ENCODE measurements at places on chromosomes 7 and 10.
A peak's percentile ranks its signal among the peaks of the same experiment; 100 is the strongest.

DNA sequence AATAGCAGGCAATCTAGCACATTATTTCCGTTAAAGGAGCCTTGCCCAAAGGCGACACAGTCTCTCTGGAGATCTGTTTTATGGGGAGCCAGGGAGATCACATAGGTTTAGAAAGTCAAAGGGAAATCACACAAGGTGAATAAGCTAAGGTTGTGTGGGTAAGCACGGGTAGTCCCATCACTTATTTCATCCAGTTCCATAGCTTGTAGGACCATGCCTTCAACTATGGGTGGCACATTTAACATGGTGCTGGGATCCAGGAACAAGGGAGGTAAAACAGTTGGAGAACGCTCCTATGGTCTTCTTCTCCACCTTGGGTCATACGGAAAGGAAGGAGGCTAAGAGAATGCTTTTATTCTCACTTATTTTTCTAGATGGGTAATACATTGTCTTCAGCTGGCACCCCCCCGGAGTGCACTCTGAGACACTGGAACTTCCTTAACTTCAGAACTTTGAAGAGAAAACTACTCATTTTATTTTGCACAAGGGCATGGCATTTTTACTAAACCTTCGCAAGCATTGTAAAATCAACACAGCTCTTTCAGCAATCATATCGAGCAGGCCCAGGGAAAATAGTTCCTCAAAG, 435.4 kb downstream of the KIF20B start:
- peak; percentile 13 for DNase-seq

GRCh38 chr10:131519723-131520605, 208.4 kb upstream of the TCERG1L start:
- DNase-seq, result no peak

DNA sequence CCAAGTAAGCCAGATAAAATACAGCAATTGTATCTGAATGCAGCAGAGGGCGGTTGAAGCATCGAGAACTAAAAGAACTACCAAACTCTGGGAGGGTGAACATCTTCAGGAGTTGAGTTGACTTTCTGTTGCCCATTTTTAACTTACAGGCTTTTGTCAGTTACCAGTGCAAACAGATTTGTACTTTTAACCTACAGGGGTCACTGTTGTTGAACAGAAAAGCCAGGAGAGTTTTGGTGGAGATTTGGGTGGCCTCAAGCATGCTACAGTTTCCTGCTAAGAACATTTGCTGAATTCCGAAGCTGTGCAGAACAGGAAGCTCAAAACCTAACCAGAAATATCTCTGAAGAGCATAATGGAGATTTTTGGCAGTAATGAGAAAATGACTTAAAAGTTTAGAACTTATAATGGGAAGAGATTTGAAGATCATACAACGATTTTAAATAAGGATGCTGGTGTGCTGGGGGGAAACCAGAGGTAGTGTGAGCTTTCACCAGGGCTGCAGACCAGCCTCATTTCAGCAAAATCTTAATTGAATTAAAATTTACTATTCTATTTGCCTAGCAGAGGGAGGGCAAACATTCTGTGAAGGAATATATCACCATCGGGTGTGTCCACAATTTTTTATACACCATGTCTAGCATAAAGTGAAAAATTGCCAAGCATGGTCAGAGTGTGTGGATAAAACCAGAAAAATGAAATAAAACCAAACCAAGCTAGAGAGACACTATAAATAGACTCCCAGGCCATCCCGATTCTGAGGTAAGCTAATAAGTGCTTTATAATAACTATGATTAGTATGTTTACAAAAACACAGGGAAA, 208.6 kb upstream of the CCDC6 start:
- peak; percentile 67 for DNase-seq

GRCh38 chr10:73577788-73578187, 13.4 kb downstream of the USP54 start:
- DNase-seq, result no peak

- no peak for DNase-seq
Observed at GRCh38 chr10:64196638-64197315, 675.6 kb downstream of the REEP3 start.

DNA sequence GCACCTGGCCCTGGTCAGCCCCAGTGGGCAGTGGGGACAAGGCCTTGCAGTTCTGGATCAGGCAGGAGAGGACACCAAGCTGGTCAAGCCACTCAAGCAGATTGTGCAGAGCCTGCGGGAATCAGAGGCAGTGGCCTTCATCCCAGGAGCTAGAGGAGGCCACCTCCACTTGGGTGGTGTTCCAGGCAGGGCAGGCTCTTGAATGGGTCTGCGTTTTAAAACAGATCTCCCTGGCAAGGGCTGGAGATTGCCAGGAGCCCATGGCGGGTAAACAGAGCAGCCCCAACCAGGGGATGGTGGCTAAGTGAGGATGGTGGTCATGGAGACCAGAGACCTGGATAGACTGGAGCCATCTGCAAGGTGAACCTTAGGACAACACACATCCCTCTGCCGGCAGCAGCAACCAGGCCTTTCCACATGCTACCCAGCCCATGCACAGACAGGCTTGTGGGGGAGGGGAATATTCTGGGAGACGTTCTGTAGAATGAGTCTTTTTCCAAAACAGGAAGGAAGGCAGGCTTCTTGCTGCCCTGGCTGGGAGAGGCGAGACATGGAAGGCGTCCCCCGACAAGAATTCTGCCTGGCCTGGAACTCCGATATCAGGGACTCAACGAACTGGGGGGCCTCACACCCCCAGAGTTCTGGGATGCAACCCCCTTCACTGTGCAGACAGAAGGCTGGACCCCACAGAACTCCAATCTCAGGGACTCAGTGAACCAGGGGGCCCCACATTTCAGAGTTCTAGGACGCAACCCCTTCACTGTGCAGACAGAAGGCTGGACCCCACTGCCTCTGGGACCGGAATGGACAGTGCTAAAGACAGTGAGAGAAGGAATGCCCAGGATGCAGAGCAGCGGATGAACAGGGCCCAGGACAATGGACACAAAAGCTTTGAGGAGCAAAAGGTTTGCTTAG, 264.8 kb downstream of the PTPRN2 start:
- no peak for DNase-seq

DNA sequence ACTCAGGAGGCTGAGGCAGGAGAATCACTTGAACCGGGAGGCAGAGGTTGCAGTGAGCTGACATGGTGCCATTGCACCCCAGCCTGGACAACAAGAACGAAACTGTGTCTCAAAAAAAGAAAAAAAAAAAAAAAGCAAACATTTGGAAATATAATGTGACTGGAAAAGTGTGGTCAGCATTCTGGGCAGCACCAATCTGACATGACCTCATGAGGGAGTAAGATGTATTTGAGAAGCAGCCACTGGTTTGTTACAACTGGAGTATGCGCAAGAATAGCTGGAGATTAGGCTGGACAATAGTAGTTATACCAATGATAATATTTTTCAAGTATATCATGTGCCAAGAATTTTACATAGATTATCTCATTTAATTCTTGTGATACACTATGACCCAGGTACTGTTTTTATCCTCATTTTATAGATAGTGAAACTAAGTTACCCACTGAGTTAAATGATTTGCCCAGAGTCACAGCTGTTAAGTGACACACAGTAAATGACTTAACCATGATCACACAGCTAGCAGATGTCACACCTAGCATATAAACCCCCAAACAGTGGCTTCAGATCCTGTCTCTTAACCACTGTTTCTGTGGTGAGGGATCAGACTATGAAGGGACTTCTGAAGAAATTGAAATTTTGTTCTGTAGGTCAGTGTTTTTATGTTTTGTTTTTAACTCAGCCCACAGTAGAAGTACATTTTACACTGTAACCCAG, 11.1 kb downstream of the MCU start:
- DNase-seq, result no peak

GRCh38 chr10:26509307-26509706, 71.2 kb downstream of the APBB1IP start:
- DNase-seq, result no peak

GRCh38 chr7:140189917-140190316, 13.1 kb upstream of the KDM7A start:
- DNase-seq, result no peak

DNA sequence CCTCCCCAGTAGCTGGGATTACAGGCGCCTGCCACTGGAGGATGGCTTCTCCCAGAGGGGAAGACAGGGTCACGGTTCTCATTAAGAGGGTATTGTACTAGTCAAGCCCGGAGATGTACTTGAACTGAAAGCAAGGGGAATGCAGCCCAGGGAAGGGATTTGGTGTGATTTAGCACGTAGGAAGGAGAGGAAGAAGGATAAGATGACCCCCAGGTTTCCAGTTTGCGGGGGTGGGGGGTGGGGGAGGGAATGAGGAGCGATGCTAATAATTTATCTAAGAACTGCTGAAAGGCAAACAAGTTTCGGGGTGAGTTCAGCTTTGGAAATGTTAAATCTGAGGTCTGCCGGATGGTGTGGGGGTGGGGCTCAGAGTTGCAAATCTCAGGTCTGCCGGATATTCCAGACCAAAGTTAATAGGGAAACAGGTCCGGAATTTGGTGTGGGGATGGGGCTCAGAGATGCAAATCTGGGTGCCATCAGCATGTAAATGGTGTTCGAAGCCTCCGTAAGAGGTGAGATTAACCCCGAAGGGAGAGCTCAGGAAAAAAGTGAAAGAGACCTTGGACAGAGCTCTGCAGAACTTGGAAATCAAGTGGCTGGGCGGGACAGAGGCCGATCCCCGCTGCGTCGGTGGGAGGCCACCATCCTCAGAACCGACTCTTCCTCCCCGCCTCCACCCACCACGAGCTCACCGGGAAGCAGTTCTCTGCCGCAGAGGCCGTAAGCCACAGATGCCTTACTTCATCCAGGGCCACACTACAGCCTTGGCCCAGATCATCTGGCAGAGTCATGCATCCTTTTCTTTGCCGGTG, 1.6 kb upstream of the SEPHS1 start:
- peak; percentile 66 for DNase-seq

DNA sequence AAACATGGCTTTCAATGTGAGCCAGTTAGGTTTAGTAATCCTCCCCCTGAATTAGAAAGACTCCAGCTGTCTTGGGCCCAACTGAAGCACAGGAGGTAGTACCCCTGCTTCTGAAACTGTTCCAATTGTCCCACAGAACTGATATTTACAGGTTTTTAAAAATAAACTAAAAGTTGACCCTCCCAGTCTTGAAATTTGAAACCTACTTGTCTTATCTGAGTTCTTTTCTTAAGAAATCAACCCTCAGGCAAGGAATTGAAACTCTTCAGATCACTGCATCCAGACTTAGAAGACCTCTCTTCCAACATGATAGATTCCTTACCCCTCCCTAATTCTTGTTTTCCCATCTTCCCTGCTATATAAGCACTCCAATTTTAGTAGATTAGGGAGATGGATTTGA, 13.3 kb upstream of the ARHGAP21 start:
- DNase-seq, result no peak

DNA sequence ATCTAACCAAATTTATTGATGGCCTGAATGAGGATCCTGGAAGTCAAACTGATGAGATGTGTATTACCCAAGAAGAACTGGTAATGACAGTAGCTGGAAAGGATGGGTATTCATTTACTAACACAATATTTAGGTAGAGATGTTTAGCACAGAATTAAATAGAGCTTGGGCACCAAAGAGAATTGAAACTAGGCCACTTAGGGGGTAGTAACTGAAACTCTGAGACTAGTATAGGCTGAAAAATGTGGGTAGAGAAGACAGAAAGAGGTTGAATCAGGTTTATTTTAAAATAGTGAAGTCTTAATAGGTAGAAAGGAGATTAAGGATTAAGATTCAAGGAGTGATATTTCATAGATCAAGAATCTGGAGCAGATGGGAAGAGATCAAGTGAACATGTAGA, 155.8 kb downstream of the MLLT10 start:
- no peak for DNase-seq

- peak; percentile 76 for DNase-seq
Observed at GRCh38 chr7:133230591-133231194, 22.2 kb upstream of the EXOC4 start.

GRCh38 chr10:3749011-3749410, 36.0 kb downstream of the KLF6 start:
- no peak for DNase-seq

DNA sequence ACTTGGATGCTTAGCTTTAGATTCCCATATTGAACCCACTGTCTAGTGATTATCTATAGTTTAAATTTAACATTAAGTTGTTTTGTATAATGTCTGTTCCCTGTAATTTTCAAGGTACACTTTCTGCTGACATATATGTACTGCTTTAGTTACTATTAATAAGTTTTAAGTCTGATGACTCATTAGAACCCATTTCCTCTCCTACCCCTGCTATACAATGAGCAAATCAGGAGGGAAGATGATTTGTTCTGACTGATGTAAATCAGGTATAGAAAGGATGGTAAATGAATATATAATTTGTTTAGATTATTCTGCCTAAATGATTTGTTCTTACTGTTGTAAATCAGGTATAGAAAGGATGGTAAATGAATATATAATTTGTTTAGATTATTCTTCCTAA, 691.8 kb downstream of the NXPH1 start:
- DNase-seq, result no peak

DNA sequence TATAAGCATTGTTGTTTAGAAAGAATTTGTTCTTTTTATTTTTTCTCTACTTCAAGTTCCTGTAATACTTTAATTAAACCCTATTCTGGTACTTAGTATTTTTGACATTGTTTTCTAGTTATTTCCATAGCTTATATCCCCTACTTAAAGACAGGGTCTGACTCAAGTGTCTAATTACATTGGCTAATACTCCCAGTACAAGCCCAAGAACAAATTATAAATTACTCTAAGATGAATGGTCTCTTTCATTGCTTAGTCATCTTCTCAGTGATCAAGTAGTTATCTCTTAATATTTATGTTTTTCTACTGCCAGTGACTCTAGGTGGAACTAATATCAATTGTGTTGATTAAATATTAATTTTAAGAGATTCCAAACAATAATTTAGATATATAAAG, 21.6 kb downstream of the AHR start:
- no peak for DNase-seq

GRCh38 chr10:71234970-71235685, 22.8 kb downstream of the UNC5B start:
- no peak for DNase-seq

GRCh38 chr10:6610647-6611046, 30.6 kb upstream of the PRKCQ start:
- DNase-seq, result no peak

Measured in Kasumi-1 (cell line).